ENCODE measurements at places on chromosomes 4 and X. TPM values are rescaled to one million over a fixed set of nuclear protein-coding genes. Genes with fewer than 3 reads are reported as not detected.
A peak's percentile ranks its signal among the peaks of the same experiment; 100 is the strongest.

DNA sequence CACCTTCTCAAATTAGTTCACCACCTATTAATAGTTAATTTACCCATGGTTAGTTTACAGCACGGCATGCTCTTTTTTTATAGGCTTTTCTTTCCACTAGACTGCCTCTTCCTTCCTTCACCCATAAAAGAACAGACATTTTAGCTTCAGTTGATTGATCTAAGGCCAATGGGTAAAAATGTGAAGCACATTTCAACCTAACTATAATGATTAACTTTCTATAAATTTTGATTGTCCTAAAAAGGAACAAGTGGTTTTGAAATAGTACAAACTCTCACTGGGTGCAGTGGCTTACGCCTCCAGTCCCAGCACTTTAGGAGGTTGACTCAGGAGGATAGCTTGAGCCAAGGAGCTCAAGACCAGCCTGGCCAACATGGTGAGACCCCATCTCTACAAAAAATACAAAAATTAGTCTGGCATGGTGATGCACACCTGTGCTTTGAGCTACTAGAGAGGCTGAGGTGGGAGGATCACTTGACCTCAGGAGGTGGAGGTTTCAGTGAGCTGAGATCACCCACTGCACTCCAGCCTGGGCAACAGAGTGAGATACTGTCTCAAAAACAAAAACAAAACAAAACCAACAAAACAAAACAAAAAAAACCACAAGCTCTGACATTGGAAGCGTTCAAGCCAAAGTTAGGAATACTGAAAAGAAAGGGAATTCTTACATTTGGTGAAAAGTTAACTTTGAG is 89.9 kb upstream of the FAT1 start:
- no peak overlapping the region for H3K4me3 ChIP-seq
- no peaks in the 10 kb centered on the region for H3K27me3 ChIP-seq
- no peaks in the 10 kb centered on the region for H3K36me3 ChIP-seq
- H3K4me1 ChIP-seq = peaks cover 21% of the 10 kb centered on the region

DNA sequence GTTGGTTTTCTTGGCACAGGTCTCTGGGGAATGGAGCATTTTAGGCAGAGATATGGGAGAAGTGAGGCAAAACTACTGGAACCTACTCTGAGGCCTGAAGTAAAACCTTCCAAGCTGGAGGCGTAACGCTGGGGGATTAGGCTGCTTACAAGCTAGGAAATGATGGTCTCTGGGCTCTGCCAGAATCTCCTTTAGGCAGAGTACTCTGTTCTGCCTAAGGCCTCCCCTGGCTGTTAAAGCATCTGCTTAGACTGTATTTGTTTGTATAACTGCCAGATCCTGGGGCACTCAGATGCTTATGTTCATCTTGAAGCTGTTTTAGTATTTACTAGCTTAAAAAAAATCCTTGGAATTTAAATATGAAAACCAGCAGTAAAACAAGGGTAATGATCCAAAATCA is 822.2 kb downstream of the RPA4 start:
- no peaks in the 10 kb centered on the region for H3K27me3 ChIP-seq
- H3K36me3 ChIP-seq = no peaks in the 10 kb centered on the region
- peaks cover 16% of the 10 kb centered on the region for H3K4me1 ChIP-seq
- H3K4me3 ChIP-seq = peak overlapping the region; percentile 43
- DNase-seq = peak; percentile 29

DNA sequence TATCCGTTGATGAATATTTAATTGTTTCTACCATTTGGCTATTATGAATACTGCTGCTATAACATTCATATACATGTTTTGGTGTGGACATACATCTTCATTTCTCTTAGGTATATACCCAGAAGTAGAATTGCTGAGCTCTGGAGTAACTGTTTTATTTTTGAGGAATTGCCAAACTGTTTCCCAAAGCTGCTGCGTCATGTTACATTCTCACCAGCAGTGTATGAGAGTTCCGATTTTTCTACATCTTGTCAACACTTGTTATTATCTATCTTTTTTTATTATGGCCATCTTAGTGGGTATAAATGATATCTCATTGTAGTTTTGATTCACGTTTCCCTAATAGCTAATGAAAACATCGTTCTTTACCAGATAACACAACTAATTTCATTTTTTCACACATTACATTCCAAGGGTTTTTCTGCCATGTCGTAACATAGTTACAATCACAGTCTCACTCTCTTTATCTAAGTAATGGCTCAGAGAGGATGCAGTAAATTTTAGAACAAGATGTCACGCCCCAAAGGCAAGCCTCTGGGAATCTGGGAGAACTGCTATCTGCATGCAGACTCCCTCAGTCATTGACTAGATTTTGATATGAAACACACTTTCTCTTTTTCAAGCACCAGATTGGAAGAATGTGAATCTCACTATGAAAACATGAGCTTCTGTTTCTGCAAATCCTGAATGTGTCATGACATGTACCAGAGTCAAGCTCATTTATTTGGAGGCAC is 10.3 kb downstream of the ARHGAP6 start:
- H3K4me1 ChIP-seq = no peaks in the 10 kb centered on the region
- no peaks in the 10 kb centered on the region for H3K36me3 ChIP-seq
- H3K4me3 ChIP-seq = no peak overlapping the region
- no peak for DNase-seq

DNA sequence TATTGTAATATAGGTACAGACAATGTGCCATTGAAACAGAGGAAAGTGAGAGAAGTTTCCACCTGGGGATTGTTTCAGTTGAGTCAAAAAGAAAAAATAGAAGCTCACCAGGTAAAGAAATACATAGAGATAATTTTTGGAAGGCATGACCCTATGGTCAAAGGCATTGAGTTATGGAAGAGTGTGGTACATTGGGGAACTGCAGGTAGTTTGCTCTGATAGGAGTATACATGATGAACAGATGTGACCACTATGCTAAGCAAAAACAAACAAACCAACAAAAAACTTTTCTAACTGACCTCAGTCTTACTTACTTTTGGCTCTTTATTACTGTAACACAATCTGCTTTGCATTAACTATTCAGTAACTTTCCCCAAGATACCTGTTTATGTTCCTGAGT is 85.9 kb downstream of the UGT8 start:
- no peak overlapping the region for H3K4me3 ChIP-seq
- no peak for DNase-seq
- no peak overlapping the region for H3K27ac ChIP-seq
- no peaks in the 10 kb centered on the region for H3K36me3 ChIP-seq
- peaks cover 6% of the 10 kb centered on the region for H3K27me3 ChIP-seq

The PRICKLE3 gene
- 11.1 TPM for total RNA-seq

The FGF16 gene
- total RNA-seq = not detected

The DMD gene
- 6.0 TPM for total RNA-seq

- no peaks in the 10 kb centered on the region for H3K27me3 ChIP-seq
- DNase-seq = no peak
- H3K36me3 ChIP-seq = peaks cover 16% of the 10 kb centered on the region
- no peaks in the 10 kb centered on the region for H3K4me1 ChIP-seq
- no peak overlapping the region for H3K4me3 ChIP-seq
These were observed 55.4 kb downstream of the CLCN3 start for GRCh38 chr4:169675825-169676224.

The FHDC1 gene
- 0.28 TPM for total RNA-seq

- H3K36me3 ChIP-seq = no peaks in the 10 kb centered on the region
- H3K27me3 ChIP-seq = peaks cover 9% of the 10 kb centered on the region
- no peaks in the 10 kb centered on the region for H3K4me1 ChIP-seq
- DNase-seq = no peak
These were observed 1.4 kb upstream of the CT47C1 start for GRCh38 chrX:119071381-119071780.

DNA sequence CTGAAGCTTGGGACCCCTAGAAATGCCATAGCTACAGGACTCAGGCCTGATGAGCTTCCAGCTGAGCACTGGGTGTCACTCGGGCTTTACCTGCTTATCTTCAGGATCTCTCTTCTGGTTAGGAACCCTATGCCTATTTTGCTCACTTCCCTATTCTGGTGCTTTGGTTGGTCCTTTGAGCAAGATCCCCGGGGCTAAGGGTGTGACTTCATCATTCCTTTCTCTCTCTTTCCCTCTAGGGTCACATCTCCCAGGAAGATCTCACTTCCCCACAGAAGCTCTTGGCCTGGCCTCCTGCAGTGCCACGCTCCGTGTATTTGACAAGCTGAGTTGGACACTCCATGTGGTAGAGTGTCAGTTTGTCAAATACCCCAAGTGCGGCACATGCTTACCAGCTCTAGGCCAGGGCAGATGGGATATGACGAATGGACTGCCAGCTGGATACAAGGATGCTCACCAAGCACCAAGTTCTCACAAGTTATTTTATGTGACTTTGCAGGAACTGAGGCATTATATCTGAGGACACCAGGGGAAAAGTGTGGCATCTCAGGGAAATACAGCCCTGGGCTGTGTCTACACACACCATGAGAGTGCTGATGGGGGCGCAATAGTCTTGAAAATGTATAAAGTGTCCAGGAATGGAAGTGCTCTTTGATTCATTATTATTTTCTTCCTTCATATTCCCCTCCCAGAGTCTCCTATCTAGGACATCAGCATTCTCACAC is 21.1 kb downstream of the VSIG4 start:
- H3K36me3 ChIP-seq = no peaks in the 10 kb centered on the region
- H3K4me3 ChIP-seq = no peak overlapping the region
- DNase-seq = no peak
- no peak overlapping the region for H3K27ac ChIP-seq
- H3K27me3 ChIP-seq = peaks cover 2% of the 10 kb centered on the region
- no peaks in the 10 kb centered on the region for H3K4me1 ChIP-seq

All from HFFc6 (cell line).